ENCODE measurements at places on chromosomes 7 and 10.

- DNase-seq, result no peak
Measured at GRCh38 chr7:37283716-37284115, 164.9 kb downstream of the ELMO1 start.

GRCh38 chr10:78292250-78292981 lies 258.8 kb downstream of the RPS24 start:
- no peak for DNase-seq

DNA sequence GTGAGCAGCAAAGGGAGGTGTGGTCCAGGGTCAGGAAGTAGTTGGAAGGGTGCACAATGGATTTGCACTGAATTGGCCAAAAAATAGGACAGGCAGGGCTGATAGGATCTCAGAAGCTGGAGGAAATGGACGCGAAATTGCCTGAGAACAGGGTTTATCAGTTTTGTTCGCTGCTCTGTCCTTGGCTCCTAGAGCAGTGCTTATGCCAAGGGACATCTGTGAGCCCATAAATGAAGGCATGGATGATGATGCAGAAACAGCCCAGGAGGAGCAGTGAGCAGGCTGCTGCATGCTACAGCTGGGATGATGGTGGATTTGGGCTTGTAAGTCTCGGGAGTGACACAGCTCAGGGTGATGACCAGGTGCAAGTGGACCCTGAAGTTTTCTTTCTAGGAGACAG lies 204.7 kb downstream of the PRPF18 start:
- no peak for DNase-seq

- no peak for DNase-seq
Measured at GRCh38 chr7:114426824-114427223, 12.2 kb downstream of the FOXP2 start.

DNA sequence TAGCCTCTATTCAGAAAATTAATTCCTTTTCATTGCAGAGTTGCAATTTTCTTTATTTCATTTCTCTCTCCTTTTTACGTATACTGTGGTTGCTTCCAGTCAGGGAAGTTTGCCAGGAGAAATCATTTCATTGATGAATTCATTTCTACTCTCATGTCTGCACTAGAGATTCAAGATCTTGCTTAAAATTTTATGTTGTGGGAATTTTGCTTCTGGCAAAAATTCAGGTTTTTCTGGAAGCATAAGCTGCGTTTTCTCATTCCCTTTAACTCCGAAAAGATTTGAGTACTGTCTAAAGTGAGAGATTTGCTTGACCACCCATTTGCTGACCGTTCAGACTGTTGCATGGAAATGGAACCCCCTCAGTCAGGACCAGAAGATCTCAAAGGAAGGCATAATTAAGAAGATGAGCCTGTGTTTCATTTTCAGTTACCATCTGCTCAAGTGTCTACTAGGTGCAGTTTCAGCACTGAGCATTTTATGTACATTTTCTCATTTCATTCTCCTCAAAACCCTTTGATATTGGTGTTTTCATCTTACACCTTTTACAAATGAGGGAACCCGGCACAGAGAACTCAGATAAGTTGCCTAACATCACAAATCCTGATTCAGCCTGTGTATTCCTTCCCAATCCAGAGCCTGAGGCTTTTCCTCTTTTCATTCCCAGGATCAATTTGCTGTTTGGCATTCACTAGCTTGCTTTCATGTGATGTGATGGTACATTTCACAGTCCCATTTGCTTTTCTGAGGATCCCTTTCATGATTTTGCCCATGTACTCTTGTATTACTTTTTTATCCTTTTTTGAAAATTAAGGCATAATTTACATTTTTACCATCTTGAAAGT lies 3.9 kb downstream of the PTPRZ1 start:
- DNase-seq, result no peak

- DNase-seq, result no peak
Measured at GRCh38 chr10:29473087-29473356, 161.7 kb downstream of the SVIL start.

DNA sequence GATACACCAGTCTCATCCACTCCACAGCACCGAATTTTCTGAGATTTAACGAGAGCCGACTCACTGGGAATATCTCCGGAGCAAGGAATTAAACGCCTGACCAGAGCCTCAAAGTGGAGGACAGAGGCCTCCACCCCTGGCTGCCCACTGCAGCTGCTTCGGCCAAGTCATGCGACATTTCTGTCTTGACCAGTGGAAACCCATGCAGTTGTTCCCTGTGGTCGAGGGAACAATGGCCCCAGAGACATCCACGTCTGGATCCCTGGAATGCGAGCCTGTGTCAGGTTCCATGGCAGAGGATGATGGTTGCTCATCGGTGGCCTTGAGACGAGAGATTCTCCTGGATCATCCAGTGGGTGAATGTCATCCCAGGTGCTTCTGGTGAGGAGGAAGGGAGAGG lies 65.7 kb upstream of the INSIG1 start:
- DNase-seq, result no peak
